Upper lobe of right lung (tissue), 1 donor: ENCODE measurements at places on chromosomes 1 and 21. TPM values are rescaled to one million over a fixed set of nuclear protein-coding genes. Genes with fewer than 3 reads are reported as not detected.

DNA sequence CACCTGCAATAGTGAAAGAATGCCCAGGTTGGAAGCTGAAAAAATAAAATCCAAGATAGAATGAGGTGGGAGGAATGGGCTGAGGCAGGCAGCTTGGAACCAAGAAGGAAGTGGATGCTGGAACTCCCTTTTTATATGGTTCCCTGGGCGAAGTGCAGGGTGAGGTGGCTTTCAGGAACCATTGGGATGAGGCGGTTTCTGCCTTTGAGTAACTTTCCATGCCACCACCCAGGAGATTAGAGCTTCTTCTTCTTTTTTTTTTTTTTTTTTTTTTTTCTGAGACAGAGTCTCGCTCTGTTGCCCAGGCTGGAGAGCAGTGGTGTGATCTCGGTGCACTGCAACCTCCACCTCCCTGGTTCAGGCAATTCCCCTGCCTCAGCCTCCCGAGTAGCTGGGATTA, 17.8 kb upstream of the MRPS6 start:
- no peak overlapping the region for H3K4me3 ChIP-seq
- H3K27me3 ChIP-seq: no peaks in the 10 kb centered on the region
- H3K4me1 ChIP-seq: no peaks in the 10 kb centered on the region
- no peak overlapping the region for H3K27ac ChIP-seq

- no peak overlapping the region for H3K27ac ChIP-seq
- H3K4me1 ChIP-seq: no peaks in the 10 kb centered on the region
- no peaks in the 10 kb centered on the region for H3K27me3 ChIP-seq
- H3K36me3 ChIP-seq: no peaks in the 10 kb centered on the region
These were observed 26.2 kb downstream of the RHBDL2 start for GRCh38 chr1:38915352-38915948.

DNA sequence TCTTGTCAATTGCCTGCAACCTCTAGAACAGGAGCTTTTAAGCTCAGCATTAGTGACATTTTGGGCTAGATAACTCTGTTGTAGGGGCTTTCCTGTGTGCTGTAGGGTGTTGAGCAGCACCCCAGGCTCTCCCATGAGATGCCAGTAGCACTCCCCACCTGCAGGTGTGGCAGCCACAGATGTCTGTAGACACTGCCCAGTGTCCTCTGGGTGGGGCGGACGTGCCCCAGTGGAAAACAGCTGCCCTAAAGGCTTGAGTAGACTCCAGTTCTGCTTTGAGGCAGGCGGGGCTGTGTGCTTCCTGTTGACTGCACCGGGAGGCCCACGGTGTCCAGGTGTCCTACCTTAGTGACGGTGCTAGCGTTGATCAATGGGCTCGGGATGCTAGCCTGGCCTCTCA, 16.9 kb upstream of the PWP2 start:
- H3K4me3 ChIP-seq: no peak overlapping the region
- peaks cover 14% of the 10 kb centered on the region for H3K4me1 ChIP-seq
- DNase-seq: peak; percentile 56
- no peak overlapping the region for H3K27ac ChIP-seq

GRCh38 chr1:18707696-18708257, 77.1 kb downstream of the PAX7 start:
- no peak overlapping the region for H3K4me3 ChIP-seq
- no peaks in the 10 kb centered on the region for H3K36me3 ChIP-seq
- H3K27me3 ChIP-seq: peaks cover 19% of the 10 kb centered on the region
- no peak for DNase-seq

GRCh38 chr1:246761396-246761795, 37.2 kb downstream of the SCCPDH start:
- H3K27ac ChIP-seq: no peak overlapping the region
- H3K4me1 ChIP-seq: no peaks in the 10 kb centered on the region
- peaks cover 51% of the 10 kb centered on the region for H3K36me3 ChIP-seq
- DNase-seq: no peak
- H3K27me3 ChIP-seq: no peaks in the 10 kb centered on the region

GRCh38 chr1:154469844-154470560, 32.0 kb upstream of the TDRD10 start:
- peaks cover 9% of the 10 kb centered on the region for H3K4me1 ChIP-seq
- no peaks in the 10 kb centered on the region for H3K27me3 ChIP-seq
- no peak overlapping the region for H3K4me3 ChIP-seq
- peak; percentile 81 for DNase-seq

LCK gene
- total RNA-seq: 8.3 TPM

GRCh38 chr1:8424539-8425116, 106.7 kb downstream of the SLC45A1 start:
- no peaks in the 10 kb centered on the region for H3K27me3 ChIP-seq
- H3K4me1 ChIP-seq: peaks cover 59% of the 10 kb centered on the region
- H3K4me3 ChIP-seq: peak overlapping the region; percentile 74
- H3K27ac ChIP-seq: peak overlapping the region; percentile 95
- peak; percentile 66 for DNase-seq
- peaks cover 11% of the 10 kb centered on the region for H3K36me3 ChIP-seq

- no peaks in the 10 kb centered on the region for H3K36me3 ChIP-seq
- peak; percentile 99 for DNase-seq
- H3K4me1 ChIP-seq: peaks cover 13% of the 10 kb centered on the region
- H3K4me3 ChIP-seq: peak overlapping the region; percentile 64
These were observed 1.9 kb downstream of the SFN start for GRCh38 chr1:26864610-26865480.

GRCh38 chr1:78104322-78104721, 58.6 kb downstream of the GIPC2 start:
- H3K4me1 ChIP-seq: peaks cover 5% of the 10 kb centered on the region
- DNase-seq: no peak
- H3K27me3 ChIP-seq: no peaks in the 10 kb centered on the region
- H3K4me3 ChIP-seq: no peak overlapping the region

OR2AK2 gene
- total RNA-seq: not detected

GRCh38 chr1:94070865-94071264, 50.1 kb downstream of the ABCA4 start:
- H3K36me3 ChIP-seq: no peaks in the 10 kb centered on the region
- no peak overlapping the region for H3K27ac ChIP-seq
- H3K4me1 ChIP-seq: peaks cover 21% of the 10 kb centered on the region
- no peaks in the 10 kb centered on the region for H3K27me3 ChIP-seq
- DNase-seq: no peak

GRCh38 chr1:26838474-26839338, 12.2 kb downstream of the ZDHHC18 start:
- no peaks in the 10 kb centered on the region for H3K4me1 ChIP-seq
- H3K27ac ChIP-seq: no peak overlapping the region
- no peaks in the 10 kb centered on the region for H3K27me3 ChIP-seq
- DNase-seq: no peak

DNA sequence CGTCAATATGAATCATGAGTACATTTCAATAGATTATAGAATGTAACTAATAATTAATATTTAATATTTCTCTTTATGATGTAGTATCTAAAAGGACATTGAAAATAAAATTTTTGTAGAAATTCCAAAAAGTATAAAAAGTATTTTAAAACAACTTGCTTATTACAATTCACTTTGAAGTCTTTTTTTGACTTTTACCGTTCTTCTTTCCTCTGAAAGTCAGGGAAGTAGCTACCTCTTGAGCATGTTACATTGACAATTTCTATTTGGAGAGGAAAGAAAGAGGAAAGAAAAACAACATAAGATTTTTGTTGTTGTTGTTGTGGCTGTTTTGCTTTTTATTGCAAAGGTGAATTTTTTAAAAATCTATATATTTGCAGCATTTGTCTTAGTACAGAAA, 1.3 kb downstream of the PTPRC start:
- DNase-seq: no peak
- H3K36me3 ChIP-seq: no peaks in the 10 kb centered on the region
- no peaks in the 10 kb centered on the region for H3K27me3 ChIP-seq
- H3K4me1 ChIP-seq: no peaks in the 10 kb centered on the region
- H3K27ac ChIP-seq: peak overlapping the region; percentile 88

- DNase-seq: peak; percentile 69
- no peaks in the 10 kb centered on the region for H3K36me3 ChIP-seq
- H3K4me3 ChIP-seq: no peak overlapping the region
- H3K27ac ChIP-seq: no peak overlapping the region
- H3K4me1 ChIP-seq: no peaks in the 10 kb centered on the region
These were observed 20.3 kb upstream of the AZIN2 start for GRCh38 chr1:33060579-33061083.

GRCh38 chr1:31652891-31653499, 8.3 kb upstream of the PEF1 start:
- H3K4me1 ChIP-seq: no peaks in the 10 kb centered on the region
- no peaks in the 10 kb centered on the region for H3K36me3 ChIP-seq
- no peaks in the 10 kb centered on the region for H3K27me3 ChIP-seq
- H3K4me3 ChIP-seq: no peak overlapping the region

DNA sequence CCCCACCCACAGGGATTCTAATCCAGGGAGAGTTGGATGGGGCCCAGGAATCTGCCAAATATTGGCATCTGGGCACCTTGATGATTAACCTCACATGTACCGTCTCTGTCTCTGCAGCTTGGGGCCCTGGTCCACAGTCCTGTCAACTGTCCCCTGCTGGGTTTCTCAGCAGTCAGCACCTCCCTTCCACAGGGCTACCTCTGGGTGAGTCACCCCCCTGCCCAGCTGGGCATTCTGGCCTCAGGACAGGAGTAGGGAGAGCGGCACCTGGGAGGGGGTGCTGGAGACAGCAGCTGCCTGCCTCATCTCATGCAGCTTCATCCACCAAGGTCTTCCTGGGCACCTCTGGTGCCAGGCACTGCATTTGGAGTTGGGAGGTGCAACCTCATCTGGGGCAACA, 100.6 kb upstream of the ACTL8 start:
- peaks cover 53% of the 10 kb centered on the region for H3K36me3 ChIP-seq
- no peak overlapping the region for H3K4me3 ChIP-seq
- H3K27me3 ChIP-seq: no peaks in the 10 kb centered on the region
- no peak for DNase-seq
- no peaks in the 10 kb centered on the region for H3K4me1 ChIP-seq

DNA sequence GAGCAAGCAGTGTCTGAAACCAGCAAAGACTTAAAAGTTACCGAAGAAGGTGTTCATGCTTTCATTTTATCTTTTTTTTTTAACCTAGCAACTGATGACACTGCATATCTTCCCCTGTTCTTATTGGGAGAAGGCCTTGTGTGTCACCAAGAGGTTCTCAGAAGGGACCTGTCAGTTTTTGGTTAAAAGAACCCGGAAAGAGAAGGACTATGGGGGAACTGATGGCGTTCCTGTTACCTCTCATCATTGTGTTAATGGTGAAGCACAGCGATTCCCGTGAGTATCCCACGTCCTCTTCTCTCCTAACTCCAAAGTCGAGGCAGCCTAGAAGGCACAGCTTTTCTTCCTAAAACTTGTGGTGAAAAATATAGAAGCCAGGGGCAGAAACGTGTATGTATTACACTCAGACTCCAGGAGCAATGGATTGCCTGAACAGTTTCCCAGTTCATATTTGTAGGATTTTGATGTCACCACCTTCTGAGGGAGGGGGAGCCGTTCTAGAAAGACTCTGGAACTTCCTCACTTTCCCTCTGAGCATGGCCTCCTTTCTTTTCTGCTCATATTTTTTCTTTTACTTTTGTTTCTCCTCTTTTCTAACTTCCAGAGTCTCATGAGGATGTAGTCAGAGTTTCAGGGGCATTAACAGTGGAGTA, at the start of gene MR1:
Gene MR1 (plus strand): TSS at position 185 of the 653 bp plus-strand sequence. CDS start 25 bp downstream, at position 210.
- DNase-seq: no peak
- no peaks in the 10 kb centered on the region for H3K36me3 ChIP-seq
- peaks cover 39% of the 10 kb centered on the region for H3K4me1 ChIP-seq
- no peaks in the 10 kb centered on the region for H3K27me3 ChIP-seq
- peak within 1 kb of the TSS; percentile 65 for H3K4me3 ChIP-seq

DNA sequence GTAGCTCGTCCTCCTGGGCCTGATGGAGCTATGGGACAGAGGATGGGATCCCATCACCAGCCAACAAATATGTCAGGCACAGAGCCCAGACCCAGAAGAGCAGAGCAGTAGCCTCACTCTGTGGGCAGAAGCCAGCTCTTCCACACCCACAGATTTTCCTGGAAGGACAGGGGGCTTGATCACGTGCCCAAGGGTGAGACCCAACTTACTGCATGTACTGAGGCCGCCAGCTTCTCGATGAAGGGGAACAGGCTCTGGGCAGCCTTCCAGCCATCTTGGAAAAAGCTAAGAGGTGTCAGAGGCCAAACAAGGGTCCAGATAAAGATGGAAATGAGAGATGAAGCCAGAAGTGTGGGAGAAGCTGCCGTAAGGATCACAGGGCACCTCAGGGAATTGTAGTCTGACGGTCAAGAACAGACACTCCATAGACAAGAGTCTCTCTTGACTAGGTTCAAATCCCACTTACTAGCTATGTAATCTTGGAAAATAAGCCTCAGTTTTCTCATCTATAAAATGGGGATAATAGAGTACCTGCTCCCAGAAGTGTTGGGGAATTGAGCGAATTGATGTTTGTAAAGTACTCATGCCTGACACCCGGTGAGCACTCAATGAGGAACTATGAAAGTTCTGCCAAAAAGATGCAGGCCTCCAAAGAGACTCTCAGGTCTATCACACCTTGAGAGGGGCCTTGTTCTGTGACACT, 17.0 kb upstream of the TCEA3 start:
- DNase-seq: no peak
- no peak overlapping the region for H3K4me3 ChIP-seq
- H3K27ac ChIP-seq: no peak overlapping the region
- H3K36me3 ChIP-seq: peaks cover 4% of the 10 kb centered on the region
- peaks cover 16% of the 10 kb centered on the region for H3K4me1 ChIP-seq
- no peaks in the 10 kb centered on the region for H3K27me3 ChIP-seq

DNA sequence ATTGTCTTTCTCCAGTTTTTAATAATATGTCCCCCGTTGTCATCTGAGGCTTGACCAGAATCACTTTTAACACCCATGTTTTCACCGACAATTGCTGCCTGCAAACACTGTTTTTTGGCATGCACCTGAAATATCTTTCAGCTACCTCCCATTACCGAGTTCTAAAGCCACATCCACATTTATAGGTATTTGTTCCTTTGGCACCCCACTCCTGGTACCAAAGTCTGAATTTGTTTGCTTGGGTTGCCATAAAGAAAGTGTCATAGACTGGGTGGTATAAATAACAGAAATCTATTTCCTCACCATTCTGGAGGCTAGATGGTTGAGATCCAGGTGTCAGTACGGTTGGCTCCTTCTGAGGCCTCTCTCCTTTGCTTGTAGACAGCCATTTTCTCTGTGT, 94.2 kb downstream of the OBSCN start:
- H3K4me3 ChIP-seq: no peak overlapping the region
- H3K27ac ChIP-seq: no peak overlapping the region
- no peak for DNase-seq
- no peaks in the 10 kb centered on the region for H3K27me3 ChIP-seq

- H3K4me1 ChIP-seq: no peaks in the 10 kb centered on the region
- no peak for DNase-seq
- H3K27ac ChIP-seq: no peak overlapping the region
- no peaks in the 10 kb centered on the region for H3K27me3 ChIP-seq
- peaks cover 82% of the 10 kb centered on the region for H3K36me3 ChIP-seq
These were observed 55.2 kb downstream of the SASS6 start for GRCh38 chr1:100077531-100077930.
